ENCODE measurements at places on chromosomes 5 and 9.

DNA sequence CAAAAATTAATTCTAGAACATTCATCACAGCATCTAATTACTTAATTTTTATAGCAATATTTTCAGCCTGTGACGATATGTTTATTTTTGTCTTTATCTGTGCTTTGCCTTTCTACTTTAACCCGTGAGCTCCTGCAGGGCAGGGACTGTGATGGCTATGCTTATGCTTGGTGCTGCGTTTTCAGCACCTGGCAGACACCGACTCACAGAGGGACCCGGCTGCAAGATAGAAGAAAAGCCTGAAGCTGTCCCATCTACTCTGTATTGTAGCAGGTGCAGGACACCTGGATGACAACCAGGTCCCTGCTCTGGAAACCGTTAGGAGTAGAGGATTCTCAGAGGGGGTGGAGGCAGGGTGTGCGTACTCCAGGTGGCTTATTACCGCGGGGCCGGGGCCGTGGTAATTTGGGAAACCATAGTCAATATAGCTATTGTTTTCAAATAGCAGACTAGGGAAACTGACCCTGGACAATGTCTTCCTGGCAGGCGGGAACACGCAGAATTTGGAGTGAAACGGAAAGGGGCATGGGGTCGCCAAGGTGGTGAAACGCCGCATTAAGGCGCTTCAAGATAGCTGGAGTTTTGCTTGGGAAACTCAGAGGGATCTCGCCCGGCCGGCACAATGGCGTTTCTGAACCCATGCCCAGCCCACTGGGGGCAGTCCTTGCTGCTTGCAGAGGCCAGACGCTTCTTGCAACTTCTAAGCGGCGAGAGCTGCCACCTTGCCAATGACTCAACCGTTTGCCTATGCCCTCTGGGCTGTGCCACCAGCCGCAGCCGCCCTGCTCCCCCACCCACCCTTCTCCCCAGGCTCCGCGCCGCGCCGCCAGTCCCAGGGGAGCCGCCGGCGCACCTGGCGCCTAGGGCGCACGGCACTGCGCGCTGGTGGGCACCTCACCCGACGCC is 140.1 kb upstream of the PALM2AKAP2 start:
- no peak for DNase-seq

- no peak for DNase-seq
Observed at GRCh38 chr5:119512277-119512676, 60.0 kb downstream of the HSD17B4 start.

- no peak for DNase-seq
Observed at GRCh38 chr5:132839426-132840301, 9.2 kb upstream of the SHROOM1 start.

DNA sequence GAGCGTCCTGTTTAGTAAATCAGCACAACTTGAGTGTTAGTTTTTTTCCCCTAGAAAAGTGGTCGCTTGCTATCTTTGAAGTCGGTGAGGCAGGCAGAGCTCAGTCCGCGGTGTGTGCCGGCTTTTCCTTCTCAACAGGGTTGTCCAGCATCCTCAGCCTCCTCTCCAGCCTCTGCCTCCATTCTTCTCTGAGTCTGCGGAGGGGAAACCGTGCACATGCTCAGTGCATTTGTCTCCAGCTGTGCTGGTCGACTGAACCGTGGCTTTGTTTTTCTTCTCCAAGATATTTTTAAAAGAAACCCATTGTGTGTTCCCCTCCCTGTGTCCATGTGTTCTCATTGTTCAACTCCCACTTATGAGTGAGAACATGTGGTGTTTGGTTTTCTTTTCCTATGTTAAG is 25.3 kb downstream of the FAM240B start:
- DNase-seq, result no peak

DNA sequence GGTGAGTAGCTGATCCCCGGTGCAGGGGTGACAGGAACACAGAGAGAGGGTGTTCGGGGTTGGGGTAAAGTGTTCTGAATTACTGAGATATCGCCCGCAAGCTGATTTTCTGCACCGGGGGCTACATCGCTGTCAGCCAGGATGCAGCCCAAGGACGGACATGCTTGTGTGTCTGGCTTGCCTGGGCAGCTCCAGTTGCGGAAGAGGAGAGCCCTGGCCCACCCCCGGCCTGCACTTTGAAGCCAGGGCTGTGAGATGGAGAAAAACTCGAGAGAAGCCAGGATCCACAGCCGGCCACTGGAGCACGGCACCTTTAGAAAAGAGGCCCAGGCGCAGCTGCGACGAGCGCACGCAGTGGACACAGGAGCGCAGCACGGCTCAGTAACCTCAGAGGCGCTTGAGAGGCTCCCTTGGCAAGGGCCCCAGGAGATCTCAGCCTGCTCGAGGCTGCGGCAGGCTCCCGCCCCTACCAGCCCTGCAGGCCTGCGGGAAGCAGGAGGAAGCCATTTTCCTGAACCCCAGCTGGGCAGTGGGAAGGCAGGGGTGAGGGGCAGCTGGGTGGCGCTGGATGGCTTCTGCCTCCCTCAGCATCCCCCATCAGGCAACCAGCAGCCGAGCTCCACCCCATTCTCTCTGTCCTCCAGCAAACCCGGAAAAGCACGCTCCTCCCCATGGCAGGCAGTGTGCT is 59.2 kb downstream of the C9orf50 start:
- no peak for DNase-seq
